ENCODE measurements at places on chromosomes 6 and 20.

- DNase-seq = no peak
Measured at GRCh38 chr20:19765266-19765665, 7.2 kb downstream of the RIN2 start.

DNA sequence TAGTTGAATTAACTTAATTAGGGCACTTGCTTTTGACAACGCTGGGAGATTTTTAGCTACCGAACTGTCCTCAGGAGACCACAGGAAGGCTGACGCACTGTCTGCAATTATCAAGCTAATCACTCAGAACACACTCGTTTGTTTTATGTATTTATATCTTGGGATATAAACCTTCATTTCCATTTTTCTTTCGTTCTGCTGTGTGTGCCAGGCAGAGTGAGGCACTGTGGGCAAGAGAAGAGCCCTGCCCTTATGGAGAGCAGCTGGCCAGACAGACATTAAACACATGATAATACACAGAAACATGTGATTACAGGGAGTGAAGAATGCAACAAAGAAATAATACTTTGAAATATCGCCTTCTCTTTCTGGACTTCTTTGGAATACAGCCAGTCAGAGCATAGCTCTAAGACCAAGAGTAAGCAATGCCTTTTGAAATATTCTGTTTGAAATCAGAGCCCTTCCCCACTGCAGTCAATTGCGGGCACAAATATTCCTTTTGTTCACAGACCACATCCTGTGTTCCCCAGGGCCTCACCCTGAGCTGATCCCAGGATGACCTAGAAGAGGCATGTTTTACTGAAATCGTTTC lies 96.8 kb downstream of the ANKRD60 start:
- DNase-seq = no peak

DNA sequence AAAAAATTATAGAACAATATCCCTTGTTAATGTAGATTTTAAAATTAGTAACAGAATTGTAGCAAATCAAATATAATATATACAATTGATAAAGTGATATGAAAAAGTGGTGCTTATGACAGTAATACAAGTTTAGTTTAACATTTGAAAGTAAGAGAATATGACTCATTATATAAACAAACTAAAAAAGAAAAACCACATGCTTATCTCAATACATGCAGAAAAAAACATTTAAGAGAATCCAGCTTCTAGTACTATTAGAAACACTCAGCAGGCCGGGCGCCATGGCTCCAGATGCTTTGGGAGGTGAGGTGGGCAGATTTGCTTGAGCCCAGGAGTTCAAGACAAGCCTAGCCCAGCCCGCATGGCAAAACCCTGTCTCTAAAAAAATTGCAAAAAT lies 60.7 kb upstream of the LAMA2 start:
- no peak for DNase-seq

DNA sequence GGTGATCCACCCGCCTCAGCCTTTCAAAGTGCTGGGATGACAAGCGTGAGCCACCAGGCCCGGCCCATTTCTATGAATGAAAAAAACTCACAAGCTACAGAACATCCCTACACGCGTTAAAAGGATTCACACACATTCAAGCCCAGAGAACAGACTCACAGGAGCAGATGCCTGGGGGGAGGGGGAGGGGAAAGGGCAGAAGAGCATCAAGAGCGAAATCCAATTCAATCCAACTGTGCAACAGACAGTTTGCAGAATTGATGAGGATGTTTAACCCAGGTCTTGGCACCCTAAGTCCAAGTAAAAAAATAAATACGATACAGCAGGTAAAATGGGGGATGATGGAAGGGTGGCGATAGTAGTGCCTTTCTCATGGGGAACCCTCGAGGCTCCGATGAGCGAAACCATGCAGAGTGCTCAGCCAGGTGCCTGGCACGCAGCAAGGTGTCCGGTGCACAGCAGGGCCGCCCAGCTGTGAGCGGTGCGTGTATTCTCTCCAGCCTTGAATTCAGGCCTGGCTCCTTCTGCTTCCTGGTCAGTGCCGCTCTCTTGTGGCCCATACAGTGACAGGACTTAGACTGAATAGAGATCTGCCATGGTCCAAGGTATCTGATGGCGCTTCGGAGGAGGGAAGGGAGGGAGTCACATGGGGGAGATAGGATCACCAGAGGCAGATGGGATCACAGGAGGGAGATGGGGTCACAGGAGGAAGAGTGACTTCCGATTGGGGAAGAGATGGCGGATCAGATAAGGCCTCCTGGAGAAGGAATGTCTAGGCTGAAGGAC lies 35.4 kb upstream of the ANGPT4 start:
- no peak for DNase-seq

DNA sequence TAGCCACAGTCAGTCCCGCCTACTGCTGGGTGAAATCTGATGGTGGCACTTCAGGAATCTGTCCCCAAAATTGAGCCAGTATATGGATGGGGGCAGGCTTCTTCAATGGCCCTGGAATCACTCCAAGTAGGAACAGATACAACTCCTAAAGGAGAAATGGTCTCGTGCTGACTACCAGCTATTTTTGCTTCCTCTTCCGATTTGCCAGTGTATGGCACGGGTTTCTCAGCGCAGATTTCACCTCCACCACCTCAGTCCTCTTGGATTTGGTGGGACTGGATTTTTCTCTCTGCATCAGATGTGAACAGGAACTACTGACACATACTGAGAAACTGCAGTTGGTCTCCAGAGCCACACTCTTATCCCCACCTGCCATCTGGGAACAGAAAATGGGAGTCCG lies 27.2 kb downstream of the PNPLA1 start:
- DNase-seq = no peak

GRCh38 chr6:142952614-142953013 lies 7.6 kb upstream of the HIVEP2 start:
- no peak for DNase-seq

DNA sequence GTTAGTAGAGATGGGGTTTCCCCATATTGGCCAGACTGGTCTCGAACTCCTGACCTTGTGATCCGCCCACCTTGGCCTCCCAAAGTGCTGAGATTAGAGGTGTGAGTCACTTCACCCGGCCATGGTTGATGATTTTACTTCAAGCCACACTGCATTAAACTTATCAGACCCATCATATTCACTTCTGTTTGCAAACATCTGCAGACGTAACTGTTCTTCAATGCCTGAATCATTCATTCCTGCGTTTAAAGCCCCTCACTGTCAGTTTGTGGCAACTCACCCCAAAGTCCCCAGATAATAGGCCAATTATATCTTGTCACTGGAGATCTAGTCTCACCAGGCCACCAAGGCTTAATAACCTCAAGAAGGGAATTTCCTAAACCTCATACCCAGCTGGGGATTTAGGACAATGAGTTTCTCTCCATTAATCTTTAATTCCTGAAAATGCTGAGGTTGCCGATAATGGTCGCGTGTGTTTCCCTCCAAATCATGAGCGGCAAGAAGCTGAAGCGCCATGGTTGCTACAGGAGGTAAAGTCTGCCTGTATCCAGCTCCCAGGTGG lies 229.6 kb downstream of the LY86 start:
- no peak for DNase-seq

- no peak for DNase-seq
Measured at GRCh38 chr6:43801495-43802181, 31.6 kb downstream of the VEGFA start.

All from cortex of kidney (tissue), 1 donor.